Uterus (tissue), 4 donors: ENCODE measurements at places on chromosomes 12 and 14.

- no peak for DNase-seq
Measured at GRCh38 chr14:98227000-98227726, 1044.8 kb downstream of the BCL11B start.

DNA sequence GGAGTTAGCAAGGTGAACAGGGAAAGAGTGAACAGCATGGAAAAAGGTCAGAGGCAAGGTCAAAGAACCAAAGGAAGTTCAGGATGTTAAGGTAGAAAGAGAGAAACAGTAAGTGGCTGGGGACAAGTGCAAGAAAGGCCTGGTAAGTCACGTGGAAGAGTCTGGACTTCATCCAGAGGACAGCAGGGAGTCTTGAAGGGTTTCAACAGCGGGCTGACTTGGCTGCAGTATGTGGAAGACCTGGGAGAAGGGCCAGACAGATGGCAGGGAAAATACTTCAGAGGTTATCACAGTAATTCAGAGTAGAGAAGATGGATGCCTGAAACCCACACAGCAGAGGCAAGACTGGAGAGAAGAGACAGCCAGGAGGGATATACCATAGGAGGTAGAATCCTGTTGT is 34.0 kb downstream of the CIT start:
- no peak for DNase-seq

DNA sequence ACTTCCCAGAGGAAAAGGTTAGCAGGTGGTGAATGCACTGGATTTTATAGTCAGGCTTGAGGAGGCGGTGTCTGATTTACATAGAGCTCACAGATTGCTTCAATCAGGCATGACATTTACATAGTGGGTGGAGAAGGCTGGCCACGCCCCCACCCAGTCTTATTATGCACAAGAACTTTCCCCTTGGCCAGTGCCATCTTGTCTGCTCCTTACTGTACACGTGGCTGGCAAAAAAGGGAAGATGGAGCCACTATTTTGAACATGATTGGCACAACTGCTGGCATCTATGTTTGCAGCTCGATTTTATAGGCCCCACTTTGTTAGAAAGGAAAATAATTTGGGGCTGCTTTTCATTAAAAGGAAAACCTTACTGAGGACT is 10.9 kb upstream of the LGMN start:
- no peak for DNase-seq

GRCh38 chr14:89095036-89095435 is 270.6 kb downstream of the TTC8 start:
- no peak for DNase-seq

- peak; percentile 31 for DNase-seq
Measured at GRCh38 chr12:120640861-120641833, 721 bp downstream of the CABP1 start.

DNA sequence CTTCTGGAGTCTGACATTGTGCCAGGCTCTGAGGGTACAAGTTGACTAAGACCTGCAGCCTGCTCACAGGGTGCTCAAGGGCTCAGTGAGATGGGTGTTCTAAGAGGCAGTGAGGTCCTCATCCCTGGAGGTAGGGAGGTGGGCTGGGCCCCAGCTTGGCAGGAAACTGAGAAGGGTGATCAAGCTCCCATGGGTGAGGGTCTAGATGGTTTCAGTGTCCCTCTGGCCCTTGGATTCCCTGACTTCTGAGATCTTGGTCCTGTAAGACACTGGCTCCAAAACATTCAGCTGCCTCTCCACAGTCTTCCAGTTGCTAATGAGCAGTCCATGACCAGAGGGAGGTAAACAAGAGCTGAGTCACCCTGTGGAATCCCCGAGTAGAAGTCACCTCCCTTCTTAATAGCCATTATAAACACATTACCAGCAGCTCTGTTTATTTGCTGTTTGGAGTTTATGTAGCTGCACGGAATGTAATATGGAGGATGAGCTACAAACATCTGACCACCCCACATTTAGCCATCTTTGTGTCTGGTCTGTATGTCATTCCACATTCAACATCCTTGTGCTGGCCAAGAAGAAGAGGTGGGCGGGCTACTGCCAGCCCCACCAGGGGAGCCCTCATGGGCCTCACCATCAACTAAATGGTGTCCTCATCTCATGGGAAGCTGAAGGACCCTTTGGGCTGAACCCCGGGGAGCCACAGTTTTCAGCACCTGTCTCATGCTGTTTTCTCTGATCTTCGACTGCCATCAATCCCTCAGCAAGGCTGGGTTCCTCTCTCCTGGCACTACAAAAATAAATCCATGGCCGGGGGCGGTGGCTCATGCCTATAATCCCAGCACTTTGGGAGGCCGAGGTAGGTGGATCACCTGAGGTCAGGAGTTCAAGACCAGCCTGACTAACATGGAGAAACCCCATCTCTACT is 37.2 kb upstream of the BDKRB2 start:
- no peak for DNase-seq

- no peak for DNase-seq
Measured at GRCh38 chr12:42862055-42862454, 272.5 kb upstream of the PRICKLE1 start.

- no peak for DNase-seq
Measured at GRCh38 chr14:79570648-79571047, 640.7 kb downstream of the DIO2 start.

- DNase-seq: peak; percentile 92
Measured at GRCh38 chr14:74501135-74501614, 7.6 kb downstream of the ISCA2 start.

- DNase-seq: no peak
Measured at GRCh38 chr12:119547001-119547400, 46.6 kb upstream of the TMEM233 start.

DNA sequence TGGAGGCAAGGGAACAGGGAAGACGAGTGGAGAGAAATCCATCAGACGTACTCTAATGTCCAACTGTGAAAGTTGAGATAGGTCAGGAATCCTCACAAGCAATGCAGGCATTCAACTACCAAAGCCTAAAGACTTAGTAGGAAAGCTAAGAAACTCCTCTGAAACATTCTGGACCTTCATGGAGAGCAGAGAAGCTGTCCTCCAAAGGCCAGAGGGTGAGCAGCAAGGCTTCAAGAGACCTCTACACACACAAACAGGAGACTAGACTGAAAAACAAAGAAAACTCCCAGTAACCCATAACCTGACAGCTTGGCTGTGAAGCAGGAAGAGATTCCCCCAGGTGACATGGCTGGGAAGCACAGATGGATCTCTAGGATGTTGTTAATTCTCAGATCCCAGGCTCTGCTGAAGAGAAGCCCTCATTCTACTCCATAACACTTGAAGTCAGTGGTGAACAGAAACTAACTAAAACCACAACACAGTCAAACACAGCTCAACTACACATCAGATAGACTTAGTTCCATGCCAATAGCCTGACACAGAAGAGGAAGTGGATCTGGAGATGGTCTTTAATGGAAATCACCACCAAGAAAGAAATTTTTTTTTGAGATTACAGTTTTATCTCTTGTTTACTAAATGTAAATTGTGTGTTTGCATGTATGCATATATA is 23.2 kb upstream of the LYZ start:
- no peak for DNase-seq

DNA sequence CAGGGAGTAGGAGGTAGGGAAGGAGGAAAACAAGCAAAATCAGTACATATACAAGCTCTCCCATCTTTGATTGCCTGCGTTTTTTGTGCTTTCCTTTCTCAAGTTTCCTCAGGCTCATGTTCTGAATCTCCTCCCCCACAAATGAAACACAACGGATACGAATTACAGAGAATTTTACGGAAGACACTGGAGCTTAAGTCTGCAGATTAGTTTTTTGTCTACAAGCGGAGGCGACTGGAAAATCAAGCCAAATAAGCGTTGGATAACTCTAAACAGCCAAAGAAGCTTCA is 612 bp downstream of the WBP11 start:
- DNase-seq: no peak

DNA sequence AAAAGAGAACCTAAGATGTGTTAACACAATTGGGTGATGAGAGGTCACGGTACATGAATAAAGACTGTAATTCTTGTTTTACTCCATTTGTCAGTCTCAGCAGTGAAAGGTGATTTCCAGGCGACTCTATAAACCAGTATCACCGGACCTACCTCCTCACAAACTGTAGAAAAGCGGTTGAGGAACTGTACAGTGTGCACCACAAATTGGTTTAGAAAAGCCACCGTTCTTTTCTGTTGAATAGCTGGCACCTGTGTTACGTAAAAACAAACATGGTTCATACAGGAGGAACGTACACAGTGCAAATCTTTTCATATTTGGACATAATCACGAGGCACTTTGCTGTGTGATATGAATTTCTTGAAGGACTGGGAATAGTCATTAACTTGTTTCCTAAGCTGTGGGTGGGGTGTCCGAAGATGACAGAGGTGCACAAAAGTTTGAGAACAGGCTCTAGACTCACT is 663 bp downstream of the WASHC3 start:
- DNase-seq: no peak

- DNase-seq: no peak
Measured at GRCh38 chr12:78888568-78888967, 24.0 kb downstream of the SYT1 start.

GRCh38 chr14:77055981-77056380 is 27.5 kb upstream of the IRF2BPL start:
- DNase-seq: no peak

DNA sequence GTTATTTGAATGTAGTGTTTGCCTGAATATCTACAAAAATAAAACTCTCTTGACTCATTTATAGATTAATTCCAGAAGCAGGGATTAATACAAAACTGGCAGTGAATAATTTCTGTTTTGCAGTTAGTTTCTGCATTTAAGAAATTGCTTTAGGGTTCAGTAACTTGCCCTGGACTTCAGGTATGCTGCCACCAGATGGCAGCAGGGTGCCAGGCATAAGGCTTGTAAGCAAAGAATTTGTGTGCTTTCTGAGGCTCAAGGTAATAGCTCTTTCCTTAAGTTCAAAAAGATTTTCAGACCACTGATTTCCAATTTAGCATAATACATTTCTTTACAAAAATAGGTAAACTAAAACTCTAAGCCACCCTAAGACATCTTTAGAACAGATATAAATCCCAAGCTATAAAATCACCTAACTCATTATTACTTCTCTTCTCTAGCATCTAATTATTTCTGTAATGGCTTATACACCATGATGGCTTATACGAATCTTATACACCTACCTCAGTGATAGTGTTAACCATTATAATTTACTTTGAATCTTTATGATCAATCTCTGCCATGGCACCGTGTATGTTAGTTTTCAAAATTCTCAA is 398.3 kb downstream of the APAF1 start:
- DNase-seq: peak; percentile 47

GRCh38 chr12:109266106-109266879 is 42.8 kb downstream of the FOXN4 start:
- DNase-seq: no peak

DNA sequence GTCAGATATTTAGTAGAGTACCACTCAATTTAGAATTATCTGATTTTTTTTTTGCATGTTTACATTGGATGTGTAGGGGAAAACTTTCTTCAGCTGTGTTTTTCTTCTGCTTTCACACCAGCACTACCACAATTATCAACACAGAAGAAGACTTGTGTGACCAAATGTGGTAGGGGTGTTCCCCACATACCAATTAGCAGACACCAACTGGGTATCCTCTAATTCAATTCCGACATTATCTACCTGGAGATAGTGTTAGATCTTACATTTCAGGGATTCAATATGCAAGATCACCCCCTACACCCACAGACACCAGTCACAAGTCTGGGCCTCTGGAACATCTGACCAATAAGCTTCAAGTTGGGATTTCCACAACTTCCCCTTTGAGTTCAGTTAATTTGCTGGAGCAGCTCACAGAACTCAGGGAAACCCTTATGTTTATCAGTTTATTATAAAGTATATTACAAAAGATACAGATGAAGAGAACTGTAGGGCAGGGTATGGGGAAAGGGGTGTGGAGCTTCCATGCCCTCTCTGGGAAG is 4.1 kb upstream of the KLRG1 start:
- no peak for DNase-seq

DNA sequence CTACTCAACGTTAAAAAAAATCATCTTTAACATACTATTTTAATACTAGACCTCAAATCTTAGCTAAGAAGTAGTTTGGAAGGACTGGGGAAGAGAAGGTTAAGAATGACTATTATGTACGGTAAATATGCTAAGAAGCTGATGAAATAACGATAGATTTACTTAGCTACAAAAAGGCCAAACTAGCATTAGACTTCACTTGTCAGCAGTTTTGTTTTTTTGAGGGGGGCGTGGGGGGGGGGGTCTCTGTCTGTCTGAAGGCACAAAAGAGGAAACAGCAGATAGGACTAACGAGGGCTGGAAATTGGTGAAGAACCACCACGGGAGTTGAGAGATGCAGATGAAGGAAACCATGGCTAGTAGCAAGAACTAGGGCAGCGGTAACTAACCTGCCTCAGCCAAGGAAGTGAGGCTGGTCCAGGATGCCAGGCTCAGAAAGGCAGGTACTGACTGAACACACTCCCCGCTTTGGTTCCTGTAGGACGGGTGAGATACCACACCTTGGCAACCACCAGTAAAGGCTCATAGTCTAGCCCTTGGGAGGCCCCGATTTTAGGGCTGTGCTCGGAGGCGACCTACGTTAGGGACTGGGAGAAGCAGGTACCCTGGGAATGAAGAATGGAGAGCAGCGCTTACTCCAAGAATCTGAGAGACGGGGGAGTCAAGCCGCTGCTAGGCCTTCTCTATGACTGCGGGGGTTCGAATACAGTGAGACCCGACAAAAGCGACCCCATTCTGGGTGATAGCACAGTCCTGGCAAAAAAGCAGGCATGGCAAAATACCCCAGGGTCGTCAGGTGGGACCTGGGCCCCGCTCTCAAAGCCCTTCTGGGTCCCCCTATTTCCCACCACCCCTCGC is 675 bp downstream of the NEDD8 start:
- DNase-seq: no peak

DNA sequence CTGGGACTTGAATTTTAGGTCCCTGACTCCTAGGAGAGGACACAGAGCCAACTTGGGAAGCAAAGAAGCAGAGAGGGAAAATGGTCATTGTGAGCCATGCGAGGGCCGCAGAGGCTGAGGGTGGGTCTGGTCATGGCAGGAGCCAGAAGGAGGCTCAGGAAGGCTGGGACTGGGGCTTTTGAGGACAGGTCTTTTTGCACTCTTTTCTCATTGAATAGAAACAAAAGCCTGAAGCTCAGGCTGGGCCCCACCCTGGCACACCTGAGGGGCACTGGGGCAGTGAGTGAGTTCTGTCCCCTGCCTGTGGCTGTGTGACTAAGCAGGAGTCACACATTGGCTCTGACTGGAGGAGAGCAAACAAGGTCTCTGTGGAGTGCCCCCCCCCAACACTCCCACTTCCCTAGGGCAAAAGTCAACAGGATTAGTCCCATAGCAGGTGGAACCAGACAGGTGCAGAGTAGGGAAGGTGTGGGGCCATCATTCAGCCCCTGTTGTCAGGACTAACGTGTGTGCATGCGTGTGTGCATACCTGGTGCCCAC is 2.8 kb downstream of the KRT7 start:
- no peak for DNase-seq

GRCh38 chr14:64704743-64705380 is 638 bp downstream of the PLEKHG3 start:
- peak; percentile 41 for DNase-seq

DNA sequence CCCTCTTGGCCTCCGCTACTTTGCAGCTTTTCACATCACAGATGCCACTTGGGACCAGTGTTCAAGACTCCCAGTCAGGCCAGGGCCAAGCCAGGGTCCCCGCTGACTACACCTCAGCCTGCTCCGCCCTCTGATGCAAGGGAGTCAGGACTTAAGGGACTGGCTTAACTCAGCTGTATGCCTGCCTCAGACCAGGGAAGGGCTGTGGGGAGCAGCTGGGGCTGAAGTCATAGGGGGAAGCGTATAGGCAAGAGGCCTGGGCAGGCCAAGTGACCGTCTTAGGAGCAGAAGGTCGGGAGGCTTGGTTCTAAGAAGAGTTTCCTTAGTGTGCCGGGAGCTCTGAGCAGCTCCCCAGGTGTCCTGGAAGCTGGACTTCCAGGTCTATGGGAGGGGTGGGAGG is 21.9 kb downstream of the KDM2B start:
- no peak for DNase-seq
